Esophagus squamous epithelium (tissue), 5 donors: ENCODE measurements at places on chromosomes 5 and 9.

- DNase-seq = no peak
These were observed 54.9 kb upstream of the ZSWIM6 start for GRCh38 chr5:61277190-61277589.

GRCh38 chr5:143222287-143223231 is 180.9 kb downstream of the NR3C1 start:
- no peak for DNase-seq

- no peak for DNase-seq
These were observed 477.8 kb downstream of the SPATA31A7 start for GRCh38 chr9:61667559-61668121.

DNA sequence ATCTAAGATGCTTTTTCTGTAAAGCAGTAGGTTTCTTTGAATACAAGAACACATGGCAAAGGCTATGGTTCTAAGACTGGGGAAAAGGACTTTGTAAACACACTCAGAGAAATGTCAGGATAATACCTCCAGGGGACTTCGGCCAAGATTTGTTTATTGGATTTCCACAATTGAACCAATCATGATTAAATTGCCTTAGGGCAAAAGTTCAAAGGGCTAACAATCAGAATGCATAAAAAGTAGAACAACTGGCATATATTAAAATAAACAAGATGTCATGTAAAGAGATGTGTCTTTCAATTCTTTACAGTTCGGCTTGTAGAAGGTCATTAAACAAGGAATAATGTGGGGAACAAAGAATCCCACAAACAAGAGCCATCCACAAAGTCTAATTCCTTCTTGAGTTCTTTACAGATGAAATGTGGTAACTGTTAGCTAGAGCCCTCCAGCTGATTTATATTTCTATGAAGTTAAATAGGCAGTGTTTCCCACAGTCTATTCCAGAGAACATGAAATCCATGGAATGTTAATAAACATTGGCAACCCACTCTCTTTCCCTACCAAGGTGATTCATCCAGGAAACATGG is 565.5 kb downstream of the ZNF608 start:
- no peak for DNase-seq

- no peak for DNase-seq
These were observed 15.7 kb downstream of the BRD3OS start for GRCh38 chr9:134040781-134041648.

DNA sequence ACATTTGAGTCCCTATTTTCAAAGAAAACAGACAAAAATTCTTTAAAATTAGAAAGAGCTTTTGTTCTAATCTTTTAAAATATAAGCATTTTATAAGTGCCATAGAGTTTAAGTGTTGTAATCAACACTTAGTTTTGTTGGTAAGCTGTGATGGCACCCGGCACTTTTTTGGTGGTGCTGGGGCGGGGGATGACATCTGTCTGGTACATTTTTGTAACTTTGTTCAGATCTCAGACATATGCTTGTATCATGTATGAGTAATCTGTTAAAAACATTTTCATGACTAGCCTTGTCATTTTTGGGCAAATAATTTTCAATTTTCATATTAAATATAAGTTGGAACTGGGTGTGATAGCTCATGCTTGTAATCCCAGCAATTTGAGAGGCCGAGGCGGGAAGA is 51.7 kb downstream of the UBAP1 start:
- DNase-seq = no peak

DNA sequence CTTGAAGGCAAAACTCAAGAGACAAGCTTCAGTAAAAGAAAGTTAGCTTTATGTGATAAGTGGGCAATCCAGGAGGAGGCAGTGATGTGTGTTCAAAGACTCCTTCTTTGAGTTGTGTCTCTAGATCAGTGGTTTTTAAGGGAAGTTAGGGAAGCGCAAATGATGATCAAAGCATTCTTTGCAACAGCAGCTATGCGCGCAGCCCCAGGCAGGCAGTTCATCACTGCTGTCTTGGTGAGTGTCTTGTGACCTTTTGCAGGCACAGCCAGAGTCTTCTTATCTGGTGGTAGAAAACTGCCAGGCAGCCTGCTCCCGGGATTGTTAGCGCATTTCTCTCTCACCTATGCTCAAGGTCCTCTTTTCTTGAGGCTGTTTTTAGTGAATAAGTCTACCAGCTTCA is 40.3 kb upstream of the CLK4 start:
- no peak for DNase-seq

DNA sequence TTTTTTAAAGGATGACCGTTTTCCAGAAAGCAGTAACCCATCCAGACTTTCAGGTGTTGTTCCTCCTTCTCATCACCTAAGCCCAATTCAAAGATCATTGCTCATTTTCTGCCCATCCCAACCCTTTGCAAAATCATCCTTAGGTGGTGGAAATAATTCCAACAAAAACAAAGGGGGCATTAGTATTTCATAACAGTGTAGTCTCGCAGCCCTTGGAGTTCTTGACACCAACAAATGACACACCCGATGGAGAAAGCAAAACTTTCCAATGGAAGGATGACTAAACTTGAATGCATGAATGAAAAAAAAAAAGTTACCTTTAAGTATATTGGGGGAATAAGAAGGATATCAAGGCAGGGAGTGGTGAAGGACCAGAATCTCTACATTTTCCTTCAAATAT is 117.0 kb downstream of the PAPPA start:
- no peak for DNase-seq

GRCh38 chr9:100427366-100428263 is 672 bp downstream of the MSANTD3 start:
- no peak for DNase-seq

DNA sequence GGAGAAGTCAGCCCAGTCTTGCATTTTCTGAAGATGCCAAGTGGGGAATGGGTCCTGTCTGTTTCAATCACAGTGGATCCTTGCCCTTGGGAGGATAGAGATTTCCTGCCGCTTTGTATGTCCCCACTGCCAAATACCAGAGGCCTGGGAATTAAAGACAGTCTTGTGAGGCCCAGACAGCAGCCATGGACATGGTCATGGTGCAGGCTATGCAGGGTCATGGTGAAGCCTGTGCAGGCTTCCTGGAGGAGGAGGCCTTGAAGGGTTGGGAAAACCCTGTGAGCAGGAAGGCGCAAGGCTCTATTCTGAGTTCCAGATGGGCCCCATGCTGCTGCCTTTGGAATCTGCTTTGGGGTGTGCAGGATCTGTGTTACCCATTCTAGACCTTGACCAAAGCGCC is 57.3 kb upstream of the PITX1 start:
- DNase-seq = no peak

- DNase-seq = no peak
These were observed 295.5 kb downstream of the IRX1 start for GRCh38 chr5:3891113-3891512.

- no peak for DNase-seq
These were observed 661.6 kb upstream of the C9orf72 start for GRCh38 chr9:28234894-28235277.

GRCh38 chr5:98796197-98796972 is 22.9 kb downstream of the RGMB start:
- no peak for DNase-seq

DNA sequence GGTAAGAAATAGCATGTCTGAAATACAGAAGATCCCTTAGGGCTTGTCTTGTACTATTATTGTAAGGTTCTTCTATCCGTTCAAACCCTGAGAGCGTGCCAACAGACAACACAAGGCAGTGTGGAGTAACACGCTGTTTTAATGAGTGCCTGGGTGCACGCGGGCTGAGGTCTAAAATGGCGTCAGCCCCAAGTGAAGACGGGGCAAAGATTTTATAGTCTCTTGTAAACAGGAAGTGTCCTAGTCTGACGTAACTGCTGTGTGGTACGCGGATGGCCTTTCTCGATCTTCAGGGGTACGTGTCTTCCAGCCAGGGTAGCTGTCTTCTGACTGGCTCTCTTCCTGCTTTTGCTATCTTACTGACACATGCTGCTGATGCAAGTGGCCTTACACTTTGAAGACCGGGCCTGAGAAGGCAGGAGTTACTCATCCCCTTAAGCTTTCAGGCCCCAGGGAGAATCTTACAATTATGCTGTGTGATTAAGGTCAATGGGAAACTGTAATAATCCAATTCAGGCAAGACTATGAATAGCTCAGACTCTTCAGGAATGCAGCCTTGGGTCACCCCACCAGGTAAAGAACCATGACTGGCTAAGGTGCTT is 1812.0 kb upstream of the CDH9 start:
- no peak for DNase-seq

GRCh38 chr9:129840034-129840433 is 4.8 kb downstream of the USP20 start:
- no peak for DNase-seq

DNA sequence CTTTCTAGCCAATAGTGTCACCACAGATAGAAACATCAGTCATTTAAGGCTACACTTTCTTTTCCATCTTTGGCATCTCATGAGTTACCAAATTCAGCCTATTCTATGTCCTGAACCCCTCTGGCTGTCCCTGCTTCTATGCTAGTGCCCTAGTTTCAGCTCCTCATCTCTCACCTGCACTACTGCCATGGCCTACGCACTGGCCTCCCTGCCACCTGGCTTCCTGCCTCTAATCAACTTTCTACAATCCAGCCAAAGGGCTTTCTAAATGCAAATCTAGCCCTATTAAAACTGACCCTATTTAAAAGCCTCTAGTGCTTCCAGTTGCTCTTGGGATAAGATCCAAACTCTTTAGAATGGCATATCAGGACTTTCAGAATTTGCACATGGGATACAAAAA is 482.9 kb downstream of the TMEM38B start:
- DNase-seq = no peak

DNA sequence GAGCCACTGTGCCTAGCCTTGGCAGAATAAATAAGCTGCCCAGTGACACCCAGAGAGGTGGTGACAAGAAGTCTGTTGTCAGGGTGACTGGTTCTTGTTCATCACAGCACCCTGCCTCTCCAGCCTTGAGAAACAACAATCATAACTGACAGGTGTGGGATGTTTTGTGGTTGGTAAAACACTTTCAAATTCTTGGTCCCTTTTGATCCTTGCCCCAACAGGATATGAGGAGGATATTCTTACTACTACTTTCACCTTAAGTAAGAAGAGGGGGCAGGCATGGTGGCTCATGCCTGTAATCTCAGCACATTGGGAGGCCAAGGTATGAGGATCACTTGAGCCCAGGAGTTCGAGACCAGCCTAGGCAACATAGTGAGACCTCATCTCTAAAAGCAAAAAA is 14.2 kb upstream of the FRRS1L start:
- DNase-seq = no peak

DNA sequence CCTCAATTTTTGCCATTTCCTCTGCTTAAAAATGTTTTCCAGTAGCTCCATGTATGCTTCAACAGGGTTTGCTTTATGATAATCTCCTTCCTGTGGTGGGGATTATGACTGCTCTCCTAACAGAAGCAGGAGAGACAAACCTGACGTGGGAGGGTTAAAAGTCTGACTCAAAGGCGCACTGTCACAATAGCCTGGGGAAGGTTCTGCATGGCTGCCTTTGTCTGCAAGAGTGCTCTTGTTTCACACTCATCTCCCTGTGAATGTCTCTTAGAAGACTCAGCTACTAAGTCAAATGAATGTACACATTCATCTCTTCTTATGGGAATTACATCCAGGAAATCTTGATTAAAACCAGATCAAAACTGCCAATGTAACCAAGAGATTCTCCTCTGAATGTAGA is 90.9 kb upstream of the MTAP start:
- no peak for DNase-seq

- DNase-seq = no peak
These were observed 149.5 kb downstream of the C9orf152 start for GRCh38 chr9:110058304-110058953.

DNA sequence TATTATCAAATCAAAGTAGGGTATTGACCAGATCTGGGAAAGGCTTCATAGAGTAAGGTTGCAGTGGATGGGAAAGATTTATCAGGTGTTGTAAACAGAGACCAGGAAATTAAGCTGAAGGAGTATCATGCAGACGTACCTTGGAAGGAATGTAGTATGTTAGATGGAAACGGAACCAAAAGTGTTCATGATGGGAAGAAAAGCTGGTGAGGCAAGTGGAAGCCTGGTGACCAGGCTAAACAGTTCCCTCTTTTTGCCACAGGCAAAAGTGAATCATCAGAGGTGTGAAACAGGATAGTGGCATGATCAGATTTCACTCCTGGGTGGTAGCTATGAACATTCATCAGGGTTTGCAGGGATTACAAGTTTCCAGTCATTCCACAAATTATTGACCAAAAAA is 780.1 kb upstream of the DMAC1 start:
- DNase-seq = no peak

- peak; percentile 14 for DNase-seq
These were observed 51.2 kb downstream of the SLC1A3 start for GRCh38 chr5:36657563-36657995.

DNA sequence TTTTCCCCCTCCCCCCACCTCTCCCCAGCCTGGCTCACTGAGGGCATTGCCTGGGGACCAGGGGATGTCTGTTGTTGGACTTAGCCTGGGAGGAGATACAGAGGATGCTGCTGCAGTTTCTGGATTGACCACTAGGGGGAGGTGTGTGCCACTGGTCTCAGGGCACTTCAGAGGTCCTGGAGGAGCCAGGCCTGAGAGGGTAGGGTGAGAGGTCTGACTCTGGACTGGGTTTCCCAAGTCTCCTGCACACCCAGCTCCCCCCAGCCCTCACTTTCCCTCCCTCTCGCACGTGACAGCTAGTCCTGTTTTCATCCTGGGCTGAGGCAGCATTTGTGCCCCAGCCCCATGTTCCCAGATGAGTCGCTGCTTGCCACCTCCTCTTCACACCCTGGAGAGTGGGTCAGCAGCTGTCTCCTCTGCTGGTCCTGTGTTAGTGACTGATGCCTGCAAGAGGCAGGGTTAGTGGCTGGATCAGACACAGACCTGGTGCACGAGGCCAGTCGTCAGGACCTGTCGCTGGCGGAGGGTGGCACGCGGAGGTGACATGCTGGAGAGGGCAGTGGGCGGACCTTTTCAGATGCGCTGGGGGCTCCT is 4.4 kb downstream of the IL3 start:
- no peak for DNase-seq

DNA sequence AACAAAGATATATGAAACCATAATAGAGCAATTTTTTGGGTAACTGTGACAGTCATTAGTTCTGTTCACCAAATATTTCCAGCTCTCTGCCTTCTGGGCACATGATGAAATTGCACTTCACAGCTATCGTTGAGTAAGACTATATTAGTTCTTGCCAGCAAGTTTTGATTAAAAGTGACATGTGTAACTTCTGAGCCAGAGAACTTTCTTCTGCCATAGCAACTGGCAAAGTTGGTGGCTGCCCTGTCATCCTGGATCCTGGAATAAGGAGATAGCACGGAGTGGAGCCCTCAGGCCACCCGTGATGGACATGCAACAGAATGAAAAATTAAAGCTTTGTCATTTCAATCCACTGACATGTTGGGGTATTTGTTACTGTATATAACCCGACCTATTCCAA is 194.4 kb upstream of the VCAN start:
- no peak for DNase-seq

DNA sequence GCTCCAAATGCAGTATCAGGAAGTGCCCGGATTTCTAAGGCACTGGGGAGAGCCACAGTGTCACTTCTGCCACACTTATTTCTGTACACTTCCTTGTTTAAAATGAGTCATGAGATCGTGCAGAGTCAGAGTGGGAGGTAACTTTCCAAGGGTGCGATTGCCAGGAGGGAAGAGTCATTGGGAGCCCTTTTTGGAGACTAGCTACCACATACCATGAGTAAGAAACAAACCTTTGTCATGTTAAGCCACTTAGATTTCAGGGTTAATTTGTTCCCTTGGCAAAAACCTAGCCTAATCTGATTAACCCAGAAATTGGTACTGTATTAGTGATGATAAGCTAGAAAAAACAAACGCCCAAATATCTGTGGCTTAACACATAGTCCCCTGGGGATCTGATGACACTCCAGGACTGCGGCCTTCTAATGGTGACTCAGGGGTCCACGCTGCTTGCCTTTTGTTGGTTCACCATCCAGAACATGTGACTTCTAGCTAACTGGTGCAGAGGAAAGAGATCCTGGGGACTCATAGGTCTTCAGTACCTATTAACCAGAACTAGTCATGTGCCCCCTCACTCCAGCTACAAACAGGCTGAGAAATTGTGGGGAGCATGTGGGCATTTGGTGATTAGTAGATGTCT is 48.6 kb upstream of the TLE1 start:
- DNase-seq = no peak
